ENCODE measurements at places on chromosomes 1 and 21. TPM values are rescaled to one million over a fixed set of nuclear protein-coding genes. Genes with fewer than 3 reads are reported as not detected.

DNA sequence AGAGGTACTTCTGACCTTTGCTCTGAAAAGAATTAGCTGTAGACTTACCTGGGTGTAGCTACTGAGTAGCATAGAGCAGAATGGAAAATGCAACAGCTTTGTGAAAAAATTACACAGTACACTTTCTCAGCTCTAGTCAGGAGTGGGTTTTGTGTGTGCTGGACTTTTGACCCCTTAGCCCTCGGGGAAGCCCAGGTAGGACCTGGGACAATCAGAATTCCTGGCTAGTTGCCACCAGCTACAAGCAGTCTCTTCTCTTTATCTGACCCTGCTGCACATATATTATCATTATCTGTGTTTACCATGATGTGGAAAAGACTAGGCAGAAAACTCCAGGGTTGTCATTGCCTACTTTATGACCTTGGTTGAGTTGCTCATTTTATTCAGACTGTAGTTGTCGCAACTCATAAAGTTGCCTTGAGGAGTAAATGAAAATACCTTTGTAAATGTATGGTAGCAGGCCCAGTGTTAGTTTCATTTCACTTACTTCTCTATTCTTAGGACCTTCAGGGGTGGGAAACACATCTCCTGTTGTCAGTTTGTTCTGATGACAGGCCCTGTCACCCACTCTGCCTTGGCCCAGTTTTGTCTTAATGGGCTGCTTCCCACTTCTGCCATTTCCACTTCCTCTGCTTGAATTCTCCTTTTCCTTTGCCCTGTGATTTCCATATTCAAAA is 5.4 kb downstream of the NEK7 start:
- DNase-seq = no peak

DNA sequence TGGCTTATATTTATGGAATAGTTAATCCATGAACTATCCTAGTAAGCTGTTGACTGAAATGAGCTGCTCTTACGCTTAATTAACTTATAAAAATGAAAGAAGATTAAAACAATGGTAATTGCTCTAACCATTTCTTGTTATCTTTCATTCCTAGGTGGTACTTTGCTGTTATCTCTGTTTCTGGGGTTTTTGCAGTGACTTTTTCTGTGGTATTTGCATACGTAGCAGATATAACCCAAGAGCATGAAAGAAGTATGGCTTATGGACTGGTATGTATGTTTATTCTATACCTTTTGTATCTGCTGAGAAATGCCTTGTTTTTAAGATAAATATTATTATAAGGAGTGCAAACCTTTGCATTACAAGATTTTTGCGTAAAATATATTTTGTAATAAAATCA is 71.0 kb downstream of the SASS6 start:
- DNase-seq = no peak

GRCh38 chr1:48581270-48581669 is 109.3 kb upstream of the SPATA6 start:
- no peak for DNase-seq

DNA sequence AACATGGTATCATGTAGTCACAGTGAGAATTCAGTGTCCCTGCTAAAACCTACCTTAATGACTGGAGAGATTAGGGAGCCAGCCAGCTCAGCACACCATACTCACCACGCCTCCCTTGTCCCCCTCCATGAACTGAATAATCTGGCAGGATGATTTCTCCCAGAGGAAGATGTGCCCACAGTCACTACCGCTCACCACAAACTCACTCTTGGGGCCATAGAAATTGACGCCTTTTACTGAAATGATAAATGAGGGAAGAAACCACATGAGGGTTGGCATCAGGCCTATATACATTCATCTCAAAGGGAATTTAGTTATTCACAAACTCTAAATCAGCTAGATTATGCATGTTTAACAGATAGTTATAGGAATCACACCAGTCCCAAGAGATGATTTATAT is 17.4 kb downstream of the PEA15 start:
- no peak for DNase-seq

DNA sequence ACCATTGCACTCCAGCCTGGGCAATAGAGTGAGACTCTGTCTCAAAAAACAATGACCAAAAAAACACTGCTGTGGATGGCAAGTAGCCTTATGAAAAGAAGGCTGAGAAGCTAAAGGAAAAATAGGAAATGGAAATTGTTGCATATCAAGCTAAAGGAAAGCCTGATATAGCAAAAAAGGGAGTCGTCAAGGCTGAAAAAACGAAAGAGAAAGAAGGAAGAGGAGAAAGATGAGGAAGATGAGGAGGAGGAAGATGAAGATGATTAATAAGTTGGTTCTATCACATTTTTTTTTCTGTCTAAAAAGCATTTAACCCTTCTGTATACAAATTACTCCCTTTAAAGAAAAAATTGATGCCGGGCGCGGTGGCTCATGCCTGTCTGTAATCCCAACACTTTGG is 10.2 kb upstream of the PRDX1 start:
- no peak for DNase-seq

GRCh38 chr21:45974073-45975019 is 7.2 kb upstream of the COL6A1 start:
- DNase-seq = no peak

- no peak for DNase-seq
Measured at GRCh38 chr21:35981514-35982070, 78.7 kb downstream of the SETD4 start.

GRCh38 chr1:57835620-57836019 is 411.8 kb upstream of the DAB1 start:
- DNase-seq = no peak

GRCh38 chr1:229717786-229718576 is 91.9 kb downstream of the URB2 start:
- no peak for DNase-seq

DNA sequence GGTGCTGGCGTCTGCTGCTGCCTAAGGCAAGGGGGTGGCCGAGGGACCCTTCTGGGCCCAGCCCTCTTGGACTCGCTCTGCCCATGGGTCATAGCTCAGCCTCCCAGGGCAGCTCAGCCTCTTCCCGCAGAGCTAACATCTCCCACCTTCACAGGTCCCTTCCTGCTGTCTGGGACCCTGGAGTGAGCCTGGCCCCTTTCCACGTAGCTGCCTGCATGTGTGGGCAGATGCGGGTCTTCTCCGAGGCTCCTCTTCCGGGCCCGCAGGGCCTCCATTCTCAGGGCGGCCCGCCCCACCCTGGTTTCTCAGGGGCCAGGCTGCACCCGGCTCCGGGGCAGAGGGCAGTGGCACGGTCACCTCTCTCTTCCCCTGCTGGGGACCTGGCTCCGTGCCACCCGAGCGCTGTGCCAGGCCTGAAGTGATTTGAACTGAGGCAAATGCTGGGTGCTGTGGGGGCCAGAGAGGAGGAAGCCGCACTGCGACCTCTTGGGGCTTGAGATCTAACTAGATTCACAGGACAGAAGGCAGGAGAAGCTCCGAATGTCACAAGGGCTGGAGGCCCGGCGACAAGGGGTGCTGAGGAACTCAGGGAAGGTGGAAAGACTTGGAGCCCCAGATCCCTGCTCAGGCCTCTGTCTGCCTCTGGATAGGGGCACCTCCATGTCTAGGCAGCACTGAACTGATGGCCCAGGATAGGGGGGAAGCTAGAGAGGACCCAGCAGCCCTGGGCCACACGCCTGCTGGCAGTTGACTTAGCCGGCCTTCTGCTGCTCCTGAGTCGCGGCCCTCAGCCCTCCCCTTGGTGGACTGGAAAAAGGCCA is 40.7 kb downstream of the COQ8A start:
- no peak for DNase-seq

The ACOT11 gene
- total RNA-seq = 1.0 TPM

The OLIG1 gene
- not detected for total RNA-seq

The RAB25 gene
- total RNA-seq = 0.91 TPM

The AMY1A gene
- not detected for total RNA-seq

The SV2A gene
- total RNA-seq = 23.9 TPM

The OR2T1 gene
- not detected for total RNA-seq

Data from activated naive CD8-positive, alpha-beta T cell treated with anti-CD3 and anti-CD28 coated beads, Interleukin-2, amount 10 ng/mL, durations not matched to agents 7 days and 5 days (primary cell).